SK-N-MC (cell line): ENCODE measurements at places on chromosomes 5 and 9.

GRCh38 chr5:146751054-146751453 is 127.5 kb downstream of the PPP2R2B start:
- no peak for DNase-seq

- no peak for DNase-seq
Measured at GRCh38 chr5:83817591-83817990, 96.9 kb upstream of the HAPLN1 start.

- no peak for DNase-seq
Measured at GRCh38 chr5:150142959-150143349, 12.7 kb downstream of the PDGFRB start.

GRCh38 chr5:76457674-76458485 is 54.8 kb downstream of the IQGAP2 start:
- DNase-seq, result no peak
